ENCODE measurements at places on chromosomes 3 and 15. TPM values are rescaled to one million over a fixed set of nuclear protein-coding genes. Genes with fewer than 3 reads are reported as not detected.

ZNF501 gene
- 6.6 TPM for total RNA-seq

RHOV gene
- total RNA-seq = 4.7 TPM

C3orf22 gene
- not detected for total RNA-seq

CAPN7 gene
- 18.1 TPM for total RNA-seq

CHDH gene
- total RNA-seq = 31.4 TPM

XXYLT1 gene
- 34.8 TPM for total RNA-seq

SRPRB gene
- total RNA-seq = 25.3 TPM

ANKRD34C gene
- not detected for total RNA-seq

SCN11A gene
- 0.14 TPM for total RNA-seq

SRP14 gene
- 294 TPM for total RNA-seq

MUSTN1 gene
- total RNA-seq = not detected

ZNF502 gene
- 4.7 TPM for total RNA-seq

APOD gene
- not detected for total RNA-seq

CYFIP1 gene
- 73.9 TPM for total RNA-seq

SLC27A2 gene
- 9.4 TPM for total RNA-seq

KNG1 gene
- not detected for total RNA-seq

EFHB gene
- total RNA-seq = 1.0 TPM

- DNase-seq = peak; percentile 34
These were observed 51.5 kb downstream of the PLCL2 start for GRCh38 chr3:16936233-16936632.

DNA sequence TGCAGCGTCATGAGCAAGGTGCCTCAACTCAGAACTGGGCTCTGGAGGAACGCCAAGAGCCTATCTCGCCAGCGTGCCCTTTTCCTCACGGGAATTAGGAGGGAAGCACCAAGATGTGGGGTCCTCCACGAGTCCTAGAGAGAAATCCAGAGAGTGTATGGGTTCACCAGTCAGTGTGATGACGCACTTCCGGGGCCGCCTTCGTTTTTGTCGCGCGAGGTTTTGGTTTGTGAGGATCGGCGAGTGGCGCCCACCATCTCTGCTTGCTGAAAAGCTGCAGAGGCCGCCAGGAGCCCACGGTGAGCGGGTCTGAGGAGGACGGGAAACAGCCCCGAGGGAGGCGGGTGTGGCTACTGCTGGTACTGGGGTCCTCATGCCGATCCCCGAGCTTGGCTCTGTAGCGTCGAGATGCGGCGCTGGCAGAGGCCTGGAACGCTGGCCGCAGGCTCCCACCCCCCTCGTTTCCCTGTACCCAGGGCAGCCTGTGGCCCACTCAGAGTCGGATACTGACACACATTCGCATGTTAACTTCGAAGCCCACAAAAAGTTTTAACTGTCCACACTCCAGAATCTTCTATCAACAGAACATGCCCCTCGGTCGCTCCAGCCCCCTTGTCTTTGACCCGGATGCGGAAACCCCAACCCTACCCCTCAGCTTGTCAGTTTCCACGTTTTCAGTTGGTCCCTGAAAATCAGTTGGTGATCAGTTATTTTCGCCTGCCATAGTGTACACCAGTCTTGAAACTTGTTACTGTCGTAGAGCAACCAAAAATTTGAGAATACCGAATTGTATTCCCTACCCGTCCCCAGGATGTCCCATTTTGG, 30.4 kb downstream of the ZNF662 start:
- DNase-seq = peak; percentile 38

- DNase-seq = peak; percentile 64
These were observed 87.5 kb downstream of the CORO2B start for GRCh38 chr15:68666120-68666811.

DNA sequence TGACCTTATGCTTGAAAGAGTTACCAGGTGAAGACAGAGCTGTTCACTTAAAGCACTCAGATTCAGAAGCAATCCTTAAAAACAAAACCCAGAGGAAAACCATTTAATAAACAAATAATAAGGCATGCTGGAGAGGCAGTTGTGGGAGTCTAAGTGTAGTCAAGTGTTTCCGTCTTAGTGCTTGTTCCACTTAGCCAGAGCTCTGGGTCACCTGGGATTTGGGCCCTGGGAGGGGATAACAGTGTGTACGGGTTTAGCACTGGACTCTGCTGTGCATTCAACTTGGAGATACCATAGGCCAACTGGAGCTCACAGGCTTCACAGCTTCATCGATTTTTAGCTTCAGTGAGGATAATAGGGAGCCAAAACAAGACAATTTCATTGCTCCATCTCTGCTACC, 444.6 kb downstream of the CNTN4 start:
- DNase-seq = no peak

- DNase-seq = no peak
These were observed 7.4 kb upstream of the CHRNA3 start for GRCh38 chr15:78628227-78628626.

GRCh38 chr3:97835761-97836160, 13.9 kb downstream of the CRYBG3 start:
- no peak for DNase-seq

GRCh38 chr3:63051920-63052319, 176.7 kb upstream of the CADPS start:
- DNase-seq = peak; percentile 38

- DNase-seq = no peak
These were observed 59.7 kb downstream of the PDCD6IP start for GRCh38 chr3:33858131-33858530.

GRCh38 chr3:160685144-160685766, 8.3 kb downstream of the ARL14 start:
- DNase-seq = no peak

- peak; percentile 68 for DNase-seq
These were observed 10.2 kb upstream of the GATA2 start for GRCh38 chr3:128503164-128503651.

GRCh38 chr3:5891711-5892110, 704.2 kb downstream of the EDEM1 start:
- DNase-seq = no peak

- DNase-seq = no peak
These were observed 1033.9 kb upstream of the NR2F2 start for GRCh38 chr15:95296643-95297042.

GRCh38 chr3:18572809-18573208, 147.7 kb upstream of the SATB1 start:
- DNase-seq = no peak

DNA sequence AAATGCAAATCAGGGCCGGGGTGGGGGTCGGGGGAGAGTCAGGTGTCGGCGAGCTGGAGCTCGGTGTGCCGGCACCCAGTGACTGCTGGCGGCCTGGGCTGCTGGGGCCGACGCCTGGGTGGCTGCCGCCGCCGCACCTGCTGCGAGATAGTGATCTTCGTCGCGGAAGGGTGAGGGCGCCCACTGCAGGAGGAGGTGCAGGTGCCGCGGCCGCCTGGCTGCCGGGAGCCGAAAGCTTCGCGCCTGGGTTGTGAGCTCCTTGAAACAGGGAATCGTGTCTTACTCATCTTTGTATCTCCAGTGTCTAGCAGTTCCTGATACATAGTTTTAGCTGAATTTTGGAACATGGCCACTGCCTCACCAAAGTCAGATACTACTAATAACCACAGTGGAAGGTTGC, 64.0 kb upstream of the CPOX start:
- DNase-seq = peak; percentile 82

GRCh38 chr3:154095832-154096421, 25.3 kb upstream of the ARHGEF26 start:
- DNase-seq = peak; percentile 16

DNA sequence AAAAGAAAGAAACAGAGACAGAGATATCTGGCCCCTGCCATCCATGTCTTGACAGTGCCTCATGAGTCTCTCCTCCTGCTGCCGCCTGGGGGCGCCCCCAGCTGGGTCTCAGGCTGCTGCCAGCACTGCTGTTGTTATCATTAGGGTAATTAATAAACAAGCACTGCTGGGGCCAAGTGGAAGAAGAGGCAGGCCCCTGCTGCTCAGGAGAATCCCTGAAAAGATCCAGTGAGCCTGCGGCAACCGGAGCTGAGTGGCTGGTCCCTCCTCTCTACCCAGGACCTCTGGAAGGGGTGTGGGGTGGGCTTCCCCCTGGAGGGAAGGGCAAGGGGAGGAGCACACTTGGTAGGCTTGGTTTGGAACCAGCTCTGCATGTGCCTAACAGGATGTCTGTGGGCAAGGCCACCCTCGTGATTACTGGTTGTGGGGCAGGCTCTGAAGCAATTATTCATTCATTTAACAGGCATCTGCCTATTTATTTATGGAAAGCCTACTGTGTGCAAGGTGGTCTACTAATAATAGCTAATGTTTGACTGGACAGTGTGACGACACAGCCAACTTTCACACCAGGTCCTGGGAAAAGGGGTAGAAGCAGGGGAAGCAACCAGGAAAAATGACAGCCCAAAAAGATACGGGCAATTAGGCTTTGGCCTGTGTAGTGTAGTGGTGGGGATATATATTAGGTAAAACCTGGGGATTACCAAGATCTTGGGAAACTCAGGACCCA, 1.2 kb upstream of the TYRO3 start:
- DNase-seq = peak; percentile 90

- no peak for DNase-seq
These were observed 10.5 kb upstream of the SCAANT1 start for GRCh38 chr3:63922491-63923199.

- no peak for DNase-seq
These were observed 177.5 kb downstream of the STT3B start for GRCh38 chr3:31710123-31710803.

- no peak for DNase-seq
These were observed 43.0 kb upstream of the SEC13 start for GRCh38 chr3:10363935-10364334.

GRCh38 chr3:177195242-177195991, 1.9 kb downstream of the TBL1XR1 start:
- peak; percentile 79 for DNase-seq

DNA sequence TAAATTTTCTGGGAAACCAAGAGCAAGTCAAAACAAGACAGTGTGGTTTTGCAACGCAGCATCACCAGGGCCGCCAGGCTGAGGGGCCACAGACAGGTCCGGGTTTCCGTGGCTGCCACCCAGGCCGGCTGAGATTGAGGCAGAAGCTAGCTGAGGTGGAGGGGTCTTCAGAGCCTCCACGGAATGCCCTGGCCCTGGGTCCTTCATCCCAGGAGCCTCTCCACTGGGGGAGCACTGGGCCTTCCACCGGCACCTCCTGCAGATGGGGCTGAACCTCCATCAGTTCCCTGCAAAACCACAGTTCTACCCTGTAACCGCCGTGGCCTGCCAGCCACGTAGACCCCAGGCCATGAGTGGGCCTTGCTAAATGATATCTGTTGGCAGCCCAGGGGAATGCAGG, 152.7 kb downstream of the CHSY1 start:
- no peak for DNase-seq
